ENCODE measurements at places on chromosomes 13 and 19.

- peaks cover 96% of the 10 kb centered on the region for H3K36me3 ChIP-seq
- H3K27ac ChIP-seq = peak overlapping the region; percentile 15
- H3K4me3 ChIP-seq = no peak overlapping the region
- no peaks in the 10 kb centered on the region for H3K27me3 ChIP-seq
- no peak for DNase-seq
- peaks cover 79% of the 10 kb centered on the region for H3K4me1 ChIP-seq
Measured at GRCh38 chr13:99347911-99348451, 40.8 kb upstream of the GPR183 start.

GRCh38 chr13:75689686-75690085 is 53.6 kb downstream of the LMO7 start:
- no peak for DNase-seq
- no peak overlapping the region for H3K4me3 ChIP-seq
- no peaks in the 10 kb centered on the region for H3K36me3 ChIP-seq
- H3K4me1 ChIP-seq = peaks cover 13% of the 10 kb centered on the region

GRCh38 chr19:29833614-29834261 is 21.9 kb downstream of the CCNE1 start:
- peaks cover 76% of the 10 kb centered on the region for H3K4me1 ChIP-seq
- no peak for DNase-seq
- no peaks in the 10 kb centered on the region for H3K27me3 ChIP-seq
- H3K4me3 ChIP-seq = no peak overlapping the region
- H3K27ac ChIP-seq = no peak overlapping the region
- H3K36me3 ChIP-seq = no peaks in the 10 kb centered on the region

GRCh38 chr19:12289790-12290065 is 5.0 kb downstream of the ZNF44 start:
- peaks cover 67% of the 10 kb centered on the region for H3K36me3 ChIP-seq
- H3K4me3 ChIP-seq = peak overlapping the region; percentile 23
- no peak for DNase-seq
- peaks cover 50% of the 10 kb centered on the region for H3K4me1 ChIP-seq

- no peak for DNase-seq
- peaks cover 4% of the 10 kb centered on the region for H3K4me1 ChIP-seq
- H3K27ac ChIP-seq = no peak within 1 kb of the TSS
- peaks cover 3% of the 10 kb centered on the region for H3K27me3 ChIP-seq
Measured at GRCh38 chr19:42069619-42070351, at the start of gene GRIK5. TSS of gene GRIK5 (minus strand) at chr19:42070206. CDS start at chr19:42065770, 4,436 bp downstream.

DNA sequence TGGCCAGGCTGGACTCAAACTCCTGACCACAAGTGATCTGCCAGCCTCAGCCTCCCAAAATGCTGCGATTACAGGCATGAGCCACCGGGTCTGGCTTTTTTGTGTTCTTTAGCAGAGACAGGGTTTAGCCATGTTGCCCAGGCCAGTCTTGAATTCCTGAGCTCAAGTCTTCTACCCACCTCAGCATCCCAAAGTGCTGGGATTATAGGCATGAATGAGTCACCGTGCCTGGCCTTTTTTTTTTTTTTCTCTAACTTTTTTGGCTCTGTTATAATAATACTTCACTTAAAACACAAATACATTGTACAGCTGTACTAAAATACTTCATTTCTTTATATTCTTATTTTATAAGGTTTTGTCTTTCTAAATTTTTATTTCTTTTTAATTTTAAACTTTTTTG is 599.5 kb upstream of the PCDH9 start:
- no peak overlapping the region for H3K4me3 ChIP-seq
- H3K27ac ChIP-seq = no peak overlapping the region
- H3K4me1 ChIP-seq = no peaks in the 10 kb centered on the region
- H3K36me3 ChIP-seq = no peaks in the 10 kb centered on the region

DNA sequence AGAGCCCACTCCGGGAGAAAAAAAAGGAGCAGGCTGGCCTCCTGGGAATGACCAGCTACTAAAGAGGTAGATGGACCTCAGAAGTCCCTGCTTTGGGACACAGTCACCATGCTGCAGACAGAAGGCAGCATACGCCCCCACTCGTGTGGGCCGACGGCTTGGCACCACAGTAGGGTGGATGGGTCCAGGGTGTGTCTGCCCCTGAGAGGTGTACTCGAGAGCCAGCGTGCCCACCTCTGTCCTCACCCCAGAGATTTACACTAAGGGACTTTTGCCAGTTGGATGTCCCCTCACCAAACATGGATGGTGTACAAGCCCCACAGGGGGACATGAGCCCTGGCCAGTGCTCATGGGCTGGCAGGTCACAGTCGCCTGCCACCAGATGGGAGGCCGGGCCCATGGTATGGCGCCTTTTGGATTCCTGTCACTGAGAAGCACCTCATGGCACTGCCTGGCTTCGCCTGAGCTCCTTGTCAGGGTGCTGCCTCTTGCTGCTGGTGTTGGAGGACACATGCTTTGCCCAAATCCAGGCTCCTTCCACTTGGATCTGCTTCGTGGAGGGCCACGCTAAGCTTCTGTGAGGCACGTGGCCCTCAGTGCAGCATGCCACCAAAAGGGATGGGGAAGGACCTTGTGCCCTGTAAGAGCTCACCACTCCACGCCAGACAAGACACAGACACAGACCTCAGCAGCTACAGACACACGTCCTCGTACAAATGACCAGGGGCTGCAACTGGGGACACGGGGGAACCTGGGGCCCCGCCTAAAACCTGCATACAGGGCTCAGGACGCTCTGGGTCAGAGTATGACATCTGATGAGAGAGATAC is 13.3 kb upstream of the EPHX3 start:
- no peak overlapping the region for H3K4me3 ChIP-seq
- no peaks in the 10 kb centered on the region for H3K27me3 ChIP-seq
- H3K27ac ChIP-seq = peak overlapping the region; percentile 15
- DNase-seq = no peak
- H3K4me1 ChIP-seq = no peaks in the 10 kb centered on the region
- H3K36me3 ChIP-seq = peaks cover 90% of the 10 kb centered on the region

GRCh38 chr13:29861694-29862110 is 11.3 kb upstream of the UBL3 start:
- H3K36me3 ChIP-seq = no peaks in the 10 kb centered on the region
- peaks cover 11% of the 10 kb centered on the region for H3K4me1 ChIP-seq
- no peak overlapping the region for H3K27ac ChIP-seq
- no peak for DNase-seq

- H3K4me1 ChIP-seq = peaks cover 4% of the 10 kb centered on the region
- H3K27me3 ChIP-seq = peaks cover 24% of the 10 kb centered on the region
- no peak overlapping the region for H3K27ac ChIP-seq
- H3K36me3 ChIP-seq = no peaks in the 10 kb centered on the region
Measured at GRCh38 chr13:23655321-23655720, 85.1 kb downstream of the TNFRSF19 start.

DNA sequence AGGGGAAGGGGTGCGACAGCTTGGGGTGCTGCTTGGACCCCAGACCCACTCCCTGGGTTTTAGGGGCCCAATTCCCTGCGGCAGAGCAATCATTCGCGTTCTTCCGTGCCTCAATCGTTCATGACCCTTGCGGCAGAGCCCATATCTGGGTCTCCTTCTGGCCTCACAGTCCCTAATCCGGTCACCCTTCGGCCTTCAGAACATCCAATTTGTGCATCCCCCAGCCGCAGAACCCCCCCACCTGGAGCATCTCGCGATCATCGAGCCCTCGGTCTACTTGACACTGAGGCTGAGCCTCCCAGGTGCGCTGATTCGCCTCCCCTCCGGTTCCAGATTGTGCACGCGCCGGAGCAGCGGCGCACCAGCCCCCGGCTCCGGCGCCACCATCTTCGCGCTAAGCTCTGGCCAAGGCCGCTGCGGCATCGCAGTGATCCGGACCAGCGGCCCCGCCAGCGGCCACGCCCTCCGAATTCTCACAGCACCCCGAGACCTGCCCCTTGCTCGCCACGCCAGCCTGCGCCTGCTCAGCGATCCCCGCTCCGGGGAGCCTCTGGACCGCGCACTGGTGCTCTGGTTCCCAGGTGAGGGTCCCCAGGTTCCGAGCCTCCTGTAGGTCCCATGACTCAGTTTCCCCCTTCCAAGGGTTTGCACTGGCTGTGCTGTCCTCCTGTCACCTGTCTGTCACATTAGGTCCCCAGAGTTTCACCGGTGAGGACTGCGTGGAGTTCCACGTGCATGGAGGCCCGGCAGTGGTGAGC is 501 bp downstream of the GTPBP3 start:
- H3K4me3 ChIP-seq = peak overlapping the region; percentile 95
- DNase-seq = no peak
- H3K36me3 ChIP-seq = peaks cover 53% of the 10 kb centered on the region
- H3K27me3 ChIP-seq = no peaks in the 10 kb centered on the region
- H3K4me1 ChIP-seq = peaks cover 43% of the 10 kb centered on the region
- H3K27ac ChIP-seq = peak overlapping the region; percentile 98

- DNase-seq = no peak
- H3K27ac ChIP-seq = no peak overlapping the region
- H3K4me1 ChIP-seq = peaks cover 7% of the 10 kb centered on the region
- no peaks in the 10 kb centered on the region for H3K36me3 ChIP-seq
- H3K27me3 ChIP-seq = no peaks in the 10 kb centered on the region
- no peak overlapping the region for H3K4me3 ChIP-seq
Measured at GRCh38 chr19:27746691-27747380, 1466.1 kb downstream of the UQCRFS1 start.

DNA sequence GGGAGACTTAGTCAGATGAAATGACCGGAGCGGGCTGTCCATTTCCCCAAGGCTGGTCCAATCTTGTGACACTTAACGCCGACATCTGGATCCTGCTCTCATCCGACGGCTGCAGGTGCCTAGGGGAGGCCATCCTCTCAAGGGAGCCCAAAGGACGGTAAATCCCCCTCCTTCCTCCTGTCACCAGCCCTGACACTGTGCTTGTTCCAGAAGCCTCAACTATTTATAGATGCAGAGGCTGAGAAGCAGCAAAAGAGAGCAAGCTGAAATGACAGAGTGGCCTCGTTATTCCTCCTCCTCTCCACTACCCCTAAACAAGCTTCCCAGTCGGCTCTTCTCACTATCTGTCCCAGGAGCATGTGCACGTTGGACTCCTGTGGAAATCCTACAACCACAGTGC is 533.7 kb downstream of the LIG4 start:
- H3K27ac ChIP-seq = no peak overlapping the region
- H3K4me1 ChIP-seq = no peaks in the 10 kb centered on the region
- no peaks in the 10 kb centered on the region for H3K36me3 ChIP-seq
- H3K27me3 ChIP-seq = no peaks in the 10 kb centered on the region
- no peak overlapping the region for H3K4me3 ChIP-seq
- no peak for DNase-seq

- no peaks in the 10 kb centered on the region for H3K36me3 ChIP-seq
- no peak overlapping the region for H3K4me3 ChIP-seq
- H3K27ac ChIP-seq = no peak overlapping the region
- no peaks in the 10 kb centered on the region for H3K27me3 ChIP-seq
- no peaks in the 10 kb centered on the region for H3K4me1 ChIP-seq
- DNase-seq = no peak
Measured at GRCh38 chr13:62684359-62684758, 1268.7 kb upstream of the PCDH20 start.

DNA sequence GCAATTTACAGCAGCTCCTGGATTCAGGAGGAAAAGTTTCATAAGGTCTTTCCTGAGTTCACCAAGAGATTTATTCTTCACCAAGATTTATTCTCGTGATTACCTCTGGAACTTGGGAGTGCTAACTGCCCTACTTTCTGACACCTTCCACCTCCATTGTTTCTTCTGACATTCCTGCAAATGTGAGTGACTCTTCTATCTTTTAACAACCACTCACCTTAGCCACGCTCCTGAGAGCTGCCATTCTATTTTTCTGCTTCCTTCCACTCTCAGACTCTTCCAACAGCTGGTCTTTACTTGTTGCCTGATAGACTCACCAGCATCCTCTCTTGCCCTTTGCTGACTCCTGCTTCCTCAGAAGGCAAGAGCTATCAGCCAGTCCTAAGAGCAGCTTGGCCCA is 11.5 kb upstream of the CBY2 start:
- no peak overlapping the region for H3K4me3 ChIP-seq
- no peak overlapping the region for H3K27ac ChIP-seq
- peaks cover 15% of the 10 kb centered on the region for H3K27me3 ChIP-seq
- no peaks in the 10 kb centered on the region for H3K36me3 ChIP-seq
- no peak for DNase-seq
- peaks cover 10% of the 10 kb centered on the region for H3K4me1 ChIP-seq

DNA sequence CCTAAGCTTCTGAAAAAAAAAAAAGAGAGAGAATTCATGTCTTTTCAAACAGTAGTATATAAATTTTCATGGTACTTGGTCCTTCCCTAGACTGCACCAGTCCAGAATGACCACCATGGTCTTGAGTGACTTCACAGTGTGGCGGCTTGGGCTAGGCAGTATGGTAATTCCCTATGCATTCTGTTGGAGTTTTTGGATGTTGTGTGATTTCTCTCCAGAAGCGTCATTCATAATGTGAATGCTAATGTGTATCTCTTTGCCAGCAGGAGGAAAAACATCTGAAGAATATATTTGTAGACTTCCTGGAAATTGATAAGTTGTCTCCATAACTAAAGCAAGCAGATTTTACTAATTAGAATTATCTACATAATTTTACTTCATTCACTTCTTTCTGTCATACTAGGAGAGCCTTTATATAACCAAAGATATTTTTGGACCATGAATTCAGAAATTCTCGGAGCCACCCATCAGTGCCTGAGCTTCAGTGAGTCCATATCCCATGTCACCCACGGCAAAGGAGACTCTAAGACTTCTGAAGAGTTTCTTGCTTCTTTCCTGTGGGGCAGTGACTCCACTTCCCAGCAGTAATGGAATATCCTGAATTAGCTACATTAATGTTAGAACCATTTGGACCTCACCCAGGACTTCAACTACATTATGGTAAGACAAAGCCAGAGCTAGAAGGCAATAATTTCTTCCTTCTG is 8.4 kb downstream of the STARD13 start:
- H3K4me3 ChIP-seq = no peak overlapping the region
- no peak for DNase-seq
- no peak overlapping the region for H3K27ac ChIP-seq
- no peaks in the 10 kb centered on the region for H3K4me1 ChIP-seq
- peaks cover 30% of the 10 kb centered on the region for H3K27me3 ChIP-seq

- no peaks in the 10 kb centered on the region for H3K27me3 ChIP-seq
- peak overlapping the region; percentile 77 for H3K27ac ChIP-seq
- no peak overlapping the region for H3K4me3 ChIP-seq
- no peak for DNase-seq
- peaks cover 52% of the 10 kb centered on the region for H3K4me1 ChIP-seq
Measured at GRCh38 chr19:2046046-2046907, 4.8 kb downstream of the MKNK2 start.

- H3K36me3 ChIP-seq = peaks cover 27% of the 10 kb centered on the region
- no peak overlapping the region for H3K4me3 ChIP-seq
- no peak for DNase-seq
- H3K4me1 ChIP-seq = peaks cover 44% of the 10 kb centered on the region
Measured at GRCh38 chr13:73903561-73903960, 230.6 kb downstream of the KLF12 start.

GRCh38 chr13:99282264-99283231 is 24.4 kb upstream of the GPR18 start:
- H3K4me3 ChIP-seq = no peak overlapping the region
- H3K27ac ChIP-seq = peak overlapping the region; percentile 78
- no peak for DNase-seq
- peaks cover 61% of the 10 kb centered on the region for H3K36me3 ChIP-seq
- no peaks in the 10 kb centered on the region for H3K27me3 ChIP-seq

Measured in activated T-cell treated with anti-CD3 and anti-CD28 coated beads, Interleukin-2, amount 50 U/mL, for 24 hours (primary cell).